ENCODE measurements at places on chromosomes 5 and 9.

- DNase-seq, result no peak
Measured at GRCh38 chr5:16886793-16887345, 49.2 kb downstream of the MYO10 start.

DNA sequence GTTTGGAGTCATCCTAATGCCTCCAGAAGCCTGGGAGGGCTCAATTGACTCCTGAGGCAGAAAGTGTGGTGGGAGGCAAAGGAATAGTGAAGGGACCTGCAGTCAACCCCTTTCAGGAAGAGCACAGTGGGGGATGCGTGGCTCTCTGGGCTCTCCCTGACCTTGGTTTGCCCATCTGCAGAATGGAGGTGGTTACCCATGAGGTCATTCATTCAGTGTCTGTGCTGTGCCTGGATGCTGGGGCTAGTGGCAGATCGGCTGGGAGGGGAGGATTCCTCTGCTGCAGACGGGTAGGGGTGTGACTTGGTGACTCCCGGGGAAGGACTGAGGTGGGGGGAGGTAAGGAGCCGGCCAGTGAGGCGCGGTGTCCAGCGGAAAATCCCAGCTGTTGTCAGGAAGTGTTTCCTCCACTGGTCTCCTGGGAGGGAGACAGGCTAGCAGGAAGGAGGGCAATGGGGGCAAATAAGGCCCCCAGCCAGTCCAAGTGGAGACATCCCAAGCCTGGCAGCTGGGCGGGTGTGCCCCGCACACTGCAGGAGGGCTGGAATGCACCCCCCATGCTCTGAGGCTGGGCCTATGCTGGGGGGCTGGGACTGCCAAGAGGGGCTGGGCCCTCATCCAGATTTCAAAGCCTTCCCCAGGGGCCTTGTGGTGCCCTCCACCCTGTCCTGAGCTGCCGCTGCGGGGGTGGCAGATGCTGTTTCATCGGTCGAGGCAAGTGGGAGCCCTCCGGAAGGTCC is 10.9 kb downstream of the CXXC5 start:
- no peak for DNase-seq

DNA sequence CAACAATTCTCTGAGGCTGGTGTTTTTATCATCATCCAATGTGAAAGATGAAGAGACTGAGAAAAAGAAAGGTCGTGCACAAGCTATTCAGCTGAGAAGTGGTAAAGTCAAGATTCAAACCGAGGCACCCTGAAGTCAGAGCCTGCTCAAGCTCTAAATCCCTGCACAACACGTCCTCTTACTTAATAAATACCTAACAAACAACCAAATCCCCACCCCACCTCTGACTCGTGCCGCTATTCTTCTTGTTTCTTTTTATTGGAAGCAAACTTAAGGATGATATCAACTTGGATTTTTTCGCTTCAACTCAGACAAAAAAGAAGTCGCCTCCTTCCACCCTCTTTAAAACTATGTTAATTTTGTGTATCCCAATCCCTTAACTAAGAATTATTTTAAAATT is 140.2 kb downstream of the CEP120 start:
- no peak for DNase-seq

DNA sequence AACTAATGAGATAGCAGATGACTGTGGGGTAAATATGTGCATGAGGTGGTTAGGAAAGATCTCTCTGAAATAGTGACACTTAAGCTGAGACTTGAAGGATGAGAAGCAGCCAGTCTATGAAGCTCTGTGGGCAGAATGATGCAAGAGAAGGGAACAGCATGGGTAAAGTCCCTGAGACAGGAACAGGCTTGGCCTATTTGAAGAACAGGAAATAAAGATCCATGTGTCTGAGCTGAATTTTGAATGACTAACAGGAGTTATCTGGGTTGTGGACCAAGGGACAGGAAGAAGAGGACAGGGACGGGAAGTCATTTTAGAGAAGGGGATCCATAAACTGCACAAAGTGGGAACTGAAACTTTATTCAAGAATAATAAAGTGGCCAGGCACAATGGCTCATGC is 25.6 kb upstream of the HMGCS1 start:
- no peak for DNase-seq

GRCh38 chr9:86809759-86810367 is 137.4 kb downstream of the GAS1 start:
- no peak for DNase-seq

- no peak for DNase-seq
Measured at GRCh38 chr9:96502539-96503373, 52.8 kb downstream of the HABP4 start.

- no peak for DNase-seq
Measured at GRCh38 chr5:80067531-80068245, 32.5 kb downstream of the THBS4 start.

DNA sequence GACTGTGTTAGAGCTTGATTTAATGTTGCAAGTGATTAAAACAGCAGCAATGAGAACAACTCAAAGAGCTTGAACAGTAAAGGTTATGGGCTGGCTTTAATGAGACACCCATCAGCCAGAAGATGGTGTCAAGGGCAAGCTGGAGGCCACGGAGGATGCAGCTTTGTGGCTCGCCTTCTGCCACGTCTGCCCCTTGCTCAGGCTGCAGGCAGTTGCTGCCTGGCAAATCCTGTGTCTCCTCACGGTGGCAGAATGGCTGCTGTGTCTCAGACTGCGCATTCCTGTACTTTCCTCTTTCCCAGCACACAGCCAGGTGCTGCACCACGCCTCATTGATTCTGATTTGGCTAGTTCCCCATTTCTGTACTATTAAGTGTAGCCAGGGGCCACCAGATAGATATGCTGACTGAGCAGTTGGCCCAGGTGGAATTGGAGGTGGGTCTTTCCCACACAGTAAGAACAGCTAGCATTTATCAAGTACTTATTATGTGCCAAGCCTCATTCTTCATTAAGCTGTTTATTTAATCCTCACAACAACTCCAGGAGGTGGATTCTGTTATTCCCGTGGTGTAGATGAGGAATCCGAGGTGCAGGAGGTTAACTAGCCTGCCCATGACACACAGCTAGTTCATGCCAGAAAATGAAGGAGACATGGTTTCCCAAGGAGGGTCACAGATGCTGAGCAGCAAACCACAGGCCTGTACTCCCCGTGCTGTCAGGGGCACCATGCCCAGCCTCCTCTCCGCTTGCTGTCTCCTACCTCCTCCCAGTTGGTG is 3.5 kb downstream of the NXNL2 start:
- no peak for DNase-seq

DNA sequence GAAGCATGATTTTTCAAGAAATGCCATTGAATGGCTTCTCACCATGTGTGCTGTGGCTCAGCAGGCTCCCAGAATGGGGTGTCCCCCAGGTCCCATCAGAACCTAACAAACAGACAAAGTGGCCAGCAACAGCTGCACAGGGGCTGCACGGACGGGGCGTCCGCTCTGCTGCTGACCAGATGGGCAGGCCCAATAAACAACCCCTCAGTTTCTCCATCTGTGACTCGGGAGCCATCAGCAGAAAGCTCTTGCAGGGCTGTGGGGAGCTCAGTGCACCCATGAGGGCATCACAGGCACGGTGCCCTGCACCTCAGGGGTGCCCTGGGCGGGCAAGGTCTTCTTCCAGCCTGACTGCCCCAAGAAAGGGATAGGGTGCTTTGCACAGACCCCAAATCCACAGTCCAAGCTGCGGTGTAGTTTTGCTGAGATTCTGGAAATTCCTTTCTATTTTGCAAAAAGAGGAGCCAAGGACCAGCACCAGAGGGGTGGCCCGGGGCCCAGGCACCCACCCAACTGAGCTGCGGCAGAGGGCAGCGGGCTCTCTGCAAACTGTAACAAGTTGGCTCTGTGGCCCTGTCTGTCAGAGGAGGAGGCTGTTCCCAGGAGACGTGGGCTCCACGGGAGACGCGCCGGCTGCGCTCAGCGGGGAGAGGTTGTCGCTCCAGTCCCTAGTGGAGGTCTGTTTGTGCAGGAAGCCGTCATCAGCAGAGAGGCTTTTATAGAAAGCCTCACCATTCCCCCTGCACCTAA is 138.7 kb upstream of the PPP1R26 start:
- DNase-seq, result no peak

- DNase-seq, result peak; percentile 29
Measured at GRCh38 chr5:133423618-133424282, 188.6 kb downstream of the FSTL4 start.

DNA sequence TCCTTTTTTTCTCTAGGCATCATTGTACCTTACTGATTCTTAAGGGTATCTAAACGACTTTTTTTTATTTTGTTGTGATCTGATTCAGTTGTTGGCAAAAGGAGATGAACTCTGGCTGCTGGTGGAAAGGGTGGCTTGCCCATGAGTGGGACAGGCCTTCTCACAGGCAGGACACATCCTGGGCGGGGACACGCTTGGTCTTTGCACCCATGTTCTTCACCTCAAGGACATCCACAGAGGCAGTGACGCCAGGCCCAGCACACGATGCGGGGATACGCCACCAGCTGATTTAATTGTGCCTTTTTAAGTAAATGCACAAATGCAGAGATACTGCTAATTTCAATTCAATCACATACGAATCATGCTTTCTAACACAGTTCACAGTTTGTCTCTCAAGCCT is 208.1 kb downstream of the FANCC start:
- DNase-seq, result no peak

DNA sequence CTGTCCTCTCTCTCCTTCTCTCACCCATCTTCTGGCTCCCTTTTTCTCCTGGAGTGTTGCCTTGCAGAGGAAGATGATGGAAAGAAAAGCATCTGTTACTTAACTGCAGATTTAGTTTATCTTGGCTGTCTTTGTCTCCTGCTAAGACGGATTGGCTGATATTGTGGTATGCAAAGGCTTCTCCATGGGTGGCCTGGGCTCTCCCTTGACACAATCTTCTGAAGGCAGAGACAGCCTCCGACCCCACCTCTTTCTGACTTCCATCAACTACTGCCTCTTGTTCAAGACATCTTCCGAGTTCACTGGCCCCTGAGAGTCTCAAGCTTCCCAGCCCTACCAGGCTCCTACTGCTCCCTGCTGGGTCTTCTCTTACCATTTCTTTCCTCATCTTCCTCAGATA is 403.7 kb downstream of the LRRC70 start:
- no peak for DNase-seq

GRCh38 chr9:116058421-116058820 is 95.2 kb upstream of the PAPPA start:
- DNase-seq, result no peak

DNA sequence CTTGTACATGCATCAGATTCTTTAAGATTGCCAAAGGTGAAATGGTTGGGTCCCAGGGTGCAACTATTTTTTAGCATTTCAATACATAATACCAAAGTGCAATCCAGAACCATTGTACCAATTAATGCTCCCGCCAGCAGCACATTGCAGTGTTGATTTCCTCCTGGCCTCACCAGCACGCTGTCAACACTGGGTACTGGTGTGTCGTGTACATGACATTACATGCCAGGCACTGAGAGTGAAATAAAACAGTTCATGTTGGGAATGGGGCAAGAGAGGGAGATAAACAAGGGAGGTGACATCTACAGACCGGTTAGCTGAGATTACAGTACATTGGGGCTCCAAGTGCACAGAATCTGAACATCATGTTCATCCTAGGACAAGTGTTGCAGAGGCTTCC is 37.8 kb downstream of the HMGCS1 start:
- no peak for DNase-seq

DNA sequence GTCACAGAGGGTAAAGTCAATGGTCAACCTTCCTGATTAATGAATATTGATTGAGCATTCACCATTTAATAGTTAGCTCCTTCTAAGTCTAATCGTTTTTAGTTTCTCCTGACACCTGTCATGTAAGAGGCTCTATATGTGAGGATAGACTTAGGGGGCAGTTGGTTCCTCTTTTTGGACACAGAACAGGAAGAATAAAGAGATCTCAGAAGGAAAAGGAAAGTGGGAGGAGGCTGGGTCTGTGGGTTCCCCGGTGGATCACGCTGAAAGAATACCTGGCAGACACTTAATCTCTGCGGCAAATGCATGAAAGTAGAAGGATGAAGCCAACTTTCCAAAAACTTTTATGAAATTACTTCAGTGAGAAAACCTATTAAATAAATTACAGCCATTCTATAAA is 98.4 kb downstream of the PDE4D start:
- no peak for DNase-seq

DNA sequence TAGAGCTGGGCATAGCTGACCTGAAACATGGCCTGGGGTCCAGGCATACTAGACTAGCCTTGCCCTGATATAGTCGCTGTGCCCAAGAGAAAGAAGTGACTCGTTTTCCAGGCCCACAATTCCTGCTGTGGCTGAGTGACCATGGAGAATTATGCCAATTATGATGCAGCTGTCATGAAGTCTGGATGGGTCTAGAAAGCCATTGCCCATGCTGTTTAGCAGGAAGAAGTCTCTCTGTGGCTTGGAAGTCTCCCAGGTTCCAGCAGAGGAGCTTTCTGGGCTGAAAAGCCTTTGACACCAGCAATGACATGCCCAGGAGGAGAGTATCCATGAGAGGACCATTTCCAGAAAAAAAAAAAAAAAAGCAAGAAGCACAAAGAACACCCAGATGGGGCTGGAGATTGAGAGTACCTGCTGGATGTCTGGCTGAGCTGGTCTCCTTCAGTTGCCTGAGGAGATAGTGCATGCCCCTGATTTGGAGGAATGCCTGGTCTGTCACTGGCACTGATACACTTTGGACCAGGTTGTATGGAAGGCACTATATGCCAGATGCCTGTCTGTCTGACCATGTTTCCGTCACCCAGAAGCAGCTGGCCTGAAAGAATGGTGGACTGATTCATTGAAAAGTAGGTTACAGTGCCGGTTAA is 128.0 kb upstream of the EPB41L4A start:
- no peak for DNase-seq

- DNase-seq, result no peak
Measured at GRCh38 chr5:11557063-11557462, 347.2 kb downstream of the CTNND2 start.

GRCh38 chr5:172887692-172888091 is 53.6 kb downstream of the ERGIC1 start:
- no peak for DNase-seq

GRCh38 chr9:93861736-93862358 is 93.3 kb downstream of the BARX1 start:
- DNase-seq, result no peak

All from stimulated activated CD8-positive, alpha-beta memory T cell treated with anti-CD3 and anti-CD28 coated beads, Interleukin-2, amount 100 ng/mL, for 1 hour (primary cell).